ENCODE measurements at places on chromosomes 16 and 17.

DNA sequence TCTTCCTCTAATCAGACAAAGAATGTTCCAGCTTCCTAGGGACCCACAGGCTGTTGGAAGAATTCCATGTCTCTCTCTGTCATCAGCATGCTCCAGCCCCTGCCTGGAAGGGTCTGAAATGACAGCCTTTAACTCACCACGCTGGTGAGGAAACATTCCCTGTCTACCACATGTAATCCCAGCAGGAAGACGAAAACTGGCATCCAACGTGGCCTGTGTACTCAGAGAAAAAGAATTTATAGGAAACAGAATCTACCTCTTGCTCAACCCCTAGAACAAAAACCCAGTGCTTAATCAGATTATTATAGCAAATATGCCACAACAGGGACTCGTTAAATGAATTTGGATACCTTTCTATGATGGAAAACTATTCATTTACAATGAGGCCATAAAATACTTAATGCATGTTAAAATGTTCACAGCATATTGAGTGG, 147.3 kb upstream of the FOXF1 start:
- DNase-seq, result peak; percentile 99

- DNase-seq, result no peak
Observed at GRCh38 chr16:10338426-10338825, 47.4 kb upstream of the ATF7IP2 start.

GRCh38 chr17:63455417-63455816, 9.3 kb upstream of the CYB561 start:
- no peak for DNase-seq

DNA sequence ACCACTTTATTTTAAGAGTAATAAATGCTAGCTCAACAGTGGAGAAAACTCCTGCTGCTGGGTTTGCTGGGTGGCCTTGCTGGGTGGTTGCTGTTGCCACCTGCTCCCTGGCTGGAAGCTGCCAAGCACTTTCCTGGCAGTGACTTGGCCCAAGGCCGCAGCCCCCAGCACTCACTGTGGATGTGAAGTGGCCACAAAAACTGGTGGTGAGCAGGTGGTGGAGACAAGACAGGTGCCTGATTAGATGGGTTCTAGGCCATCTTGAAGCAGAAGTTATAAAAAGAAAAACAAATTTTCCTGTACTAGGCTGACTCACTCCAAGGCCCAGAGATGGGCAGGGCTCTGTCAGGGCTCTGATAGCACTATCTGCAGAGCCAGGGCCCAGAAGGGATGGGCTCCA, 224.7 kb upstream of the NLRP1 start:
- no peak for DNase-seq

- no peak for DNase-seq
Observed at GRCh38 chr16:28155293-28155692, 56.5 kb downstream of the XPO6 start.

- peak; percentile 60 for DNase-seq
Observed at GRCh38 chr17:76421044-76421407, 31.9 kb downstream of the UBE2O start.

GRCh38 chr16:51822471-51822870, 671.4 kb upstream of the SALL1 start:
- DNase-seq, result no peak

DNA sequence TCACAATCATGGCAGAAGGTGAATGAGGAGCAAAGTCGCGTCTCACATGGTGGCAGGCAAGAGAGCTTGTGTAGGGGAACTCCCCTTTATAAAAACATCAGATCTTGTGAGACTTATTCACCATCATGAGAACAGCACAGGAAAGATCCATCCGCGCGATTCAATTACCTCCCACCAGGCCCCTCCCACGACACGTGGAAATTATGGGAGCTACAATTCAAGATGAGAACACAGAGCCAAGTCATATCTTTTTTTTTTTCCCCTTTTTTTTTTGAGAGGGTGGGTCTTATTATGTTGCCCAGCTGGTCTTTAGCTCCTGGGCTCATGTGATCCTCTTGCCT, 60.0 kb downstream of the RPTOR start:
- DNase-seq, result no peak

DNA sequence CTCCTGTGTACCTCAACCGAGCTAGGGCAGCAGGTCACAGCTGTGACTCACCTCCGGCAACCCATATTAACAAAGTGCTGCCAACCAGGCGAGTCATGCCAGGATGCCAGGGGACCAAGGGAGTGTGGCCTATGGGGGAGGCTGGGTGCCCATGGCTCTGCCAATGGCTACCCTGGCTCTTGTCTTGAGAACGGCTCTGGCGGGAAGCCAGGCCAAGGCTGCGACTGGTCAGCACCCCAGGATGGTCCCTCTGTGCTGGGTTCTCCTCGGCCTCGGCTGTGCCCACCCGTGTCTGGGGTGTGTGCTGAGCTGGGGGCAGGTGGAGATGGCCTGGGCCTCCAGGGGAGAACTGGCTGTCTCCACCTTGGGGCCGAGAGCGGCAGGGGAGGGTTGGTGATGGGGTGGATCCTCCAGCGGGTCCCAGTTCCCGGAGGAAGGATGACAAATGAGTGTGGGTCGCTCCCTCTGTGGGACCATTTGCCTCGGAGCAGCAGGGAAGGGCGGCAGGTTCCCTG, 75.8 kb downstream of the MRC2 start:
- DNase-seq, result peak; percentile 59

GRCh38 chr17:77476931-77477805, 336.4 kb downstream of the SEC14L1 start:
- DNase-seq, result peak; percentile 99

DNA sequence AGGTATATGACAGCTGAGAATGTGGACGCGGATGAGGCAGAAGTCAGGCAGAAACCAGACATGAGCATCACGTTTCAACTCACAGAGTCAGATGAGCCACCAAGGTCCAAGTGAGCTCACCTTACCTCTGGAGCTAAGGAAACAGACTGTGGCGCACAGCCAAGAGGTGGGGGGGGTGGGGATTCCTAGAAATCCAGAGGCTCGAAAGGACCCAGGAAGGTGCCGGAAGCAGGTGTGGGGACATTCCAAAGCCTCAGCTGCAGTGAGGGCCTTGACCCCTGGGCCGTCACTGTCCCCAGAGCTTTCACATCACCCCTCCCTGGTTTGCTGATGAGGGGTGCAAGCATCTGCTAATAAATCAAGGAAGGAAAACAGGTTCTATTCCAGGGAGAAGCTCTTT, 29.3 kb upstream of the RCVRN start:
- no peak for DNase-seq

DNA sequence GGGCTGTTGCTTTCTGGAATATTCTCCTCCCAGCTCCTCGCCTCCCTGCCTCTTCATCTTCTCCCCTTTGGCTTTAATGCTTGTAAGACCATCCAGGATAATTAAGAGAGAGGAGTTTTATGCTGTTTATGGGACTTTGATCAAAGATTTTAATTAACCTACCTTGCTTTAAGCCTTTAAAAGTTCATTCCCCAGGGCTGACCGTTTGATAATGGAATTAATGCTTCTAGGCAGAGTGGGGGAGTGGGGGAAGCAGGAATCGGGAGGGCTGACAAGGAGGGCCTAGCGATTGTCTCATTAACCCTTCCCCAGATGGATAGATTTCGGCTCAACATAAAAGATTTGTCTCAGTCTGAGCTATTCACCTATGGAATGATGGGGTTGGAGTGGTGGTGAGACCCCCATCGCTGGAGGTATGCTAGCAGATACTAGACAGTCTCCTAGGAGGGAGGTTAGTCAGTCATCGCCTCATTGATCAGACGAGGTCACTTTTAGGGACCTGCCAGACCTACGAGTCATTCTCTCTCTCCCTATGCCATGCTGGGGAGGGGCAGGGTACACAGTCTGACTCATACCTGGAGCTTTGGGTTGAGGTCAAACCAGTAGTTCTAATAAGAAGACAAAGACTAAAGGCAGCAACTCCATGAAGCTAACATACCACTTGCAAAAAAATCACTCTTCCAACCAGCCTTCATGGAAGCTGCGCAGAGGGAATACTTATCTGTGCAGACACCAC, 236.6 kb upstream of the NLRP1 start:
- peak; percentile 78 for DNase-seq

DNA sequence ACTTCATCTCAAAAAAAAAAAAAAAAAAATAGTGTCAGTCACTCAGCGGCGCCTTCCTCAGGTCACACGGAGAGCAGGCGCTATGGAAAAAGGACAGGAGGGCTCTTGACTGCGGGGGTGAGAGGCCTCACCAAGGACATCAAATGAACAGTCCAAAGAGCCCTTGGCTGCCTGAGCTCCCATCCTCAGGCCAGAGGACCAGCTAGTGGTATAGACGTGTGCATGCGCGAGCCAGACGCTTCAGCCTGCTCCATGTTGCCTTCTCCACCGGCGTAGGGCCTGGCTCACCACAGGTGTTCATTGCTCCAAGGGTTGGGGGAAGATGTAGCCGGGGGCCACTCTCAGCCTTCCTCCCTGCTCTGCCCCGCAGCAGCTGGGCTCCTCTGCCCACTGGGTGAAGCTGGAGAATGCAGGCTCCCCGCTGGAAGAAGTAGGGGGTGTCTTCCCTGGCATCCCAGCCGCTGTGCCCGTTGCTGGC, 65.8 kb upstream of the PLCG2 start:
- no peak for DNase-seq

- DNase-seq, result no peak
Observed at GRCh38 chr16:72620853-72621252, 427.1 kb downstream of the ZFHX3 start.

DNA sequence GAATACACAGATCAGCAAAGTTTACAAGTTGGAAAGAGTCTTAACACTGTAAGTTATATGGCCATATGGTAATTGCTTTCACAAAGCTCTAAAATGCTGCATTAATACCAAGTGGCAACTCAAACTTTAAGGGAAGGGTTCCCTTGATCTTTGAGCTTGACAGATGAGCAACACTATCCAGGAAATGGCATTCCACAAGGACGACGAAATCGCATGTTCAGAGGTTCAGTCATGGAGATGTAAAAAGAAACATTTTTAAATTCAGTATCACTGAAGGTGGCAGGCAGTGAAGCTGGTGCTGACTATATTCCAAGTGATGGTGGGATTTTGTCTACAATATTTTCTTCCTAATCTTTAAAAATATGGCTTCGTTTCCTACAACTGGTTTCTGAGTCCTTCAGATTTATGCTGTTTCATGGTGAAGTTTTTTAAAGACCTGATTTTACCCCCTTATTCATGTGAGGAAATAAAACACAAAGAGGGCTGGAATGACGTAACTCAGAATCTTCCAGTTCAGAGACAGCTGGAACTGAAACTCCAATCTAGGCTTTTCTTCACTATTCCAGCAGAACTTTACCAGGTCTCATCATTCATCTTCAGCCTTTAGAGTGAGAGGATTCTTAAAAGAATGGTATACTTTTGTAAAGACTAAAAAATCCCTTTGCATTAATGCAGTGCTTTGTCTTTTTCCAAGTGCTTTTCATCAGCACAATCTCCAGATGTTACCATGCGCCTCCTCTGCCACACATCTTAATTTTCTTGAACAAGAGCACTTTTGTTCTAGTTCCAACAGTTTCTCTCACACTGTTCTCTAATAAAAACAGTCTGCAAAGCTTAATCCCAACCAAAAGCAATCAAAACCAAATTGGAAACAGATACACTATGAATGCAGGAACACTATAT, 20.2 kb downstream of the CHCT1 start:
- peak; percentile 75 for DNase-seq

DNA sequence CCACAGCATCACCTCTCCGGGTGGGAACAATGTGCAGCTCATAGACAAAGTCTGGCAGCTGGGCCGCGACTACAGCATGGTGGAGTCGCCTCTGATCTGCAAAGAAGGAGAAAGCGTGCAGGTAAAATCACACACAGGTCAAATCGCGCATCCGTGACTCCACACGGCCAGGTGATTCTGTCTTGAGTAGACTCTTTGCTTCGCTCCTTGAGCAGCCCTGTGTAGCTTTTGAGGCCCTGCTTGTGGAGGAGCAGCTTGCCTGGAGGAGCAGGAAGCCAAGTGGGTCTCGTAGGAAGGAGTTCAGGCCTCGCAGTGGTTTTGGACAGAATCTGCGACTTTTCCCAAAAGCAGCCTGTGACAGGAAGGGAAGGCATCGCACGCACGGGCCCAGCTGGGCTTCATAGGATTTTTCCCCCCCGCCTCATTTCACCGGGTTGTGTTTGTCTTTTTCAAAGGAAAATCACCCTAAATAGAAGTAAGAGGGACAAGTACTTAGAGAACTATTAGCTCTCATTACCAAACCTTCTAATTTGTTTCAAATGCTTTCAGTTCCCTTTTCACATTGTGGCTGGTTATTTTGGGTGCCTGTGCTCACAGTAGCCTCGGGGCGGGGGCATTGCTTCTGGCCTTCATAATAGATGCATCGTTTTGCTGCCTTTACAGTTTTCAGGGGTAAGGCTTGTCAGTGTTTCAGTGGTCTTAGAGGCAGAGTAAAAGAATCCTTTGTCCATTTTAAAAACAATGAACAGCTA, 71.5 kb downstream of the SEC14L1 start:
- no peak for DNase-seq

DNA sequence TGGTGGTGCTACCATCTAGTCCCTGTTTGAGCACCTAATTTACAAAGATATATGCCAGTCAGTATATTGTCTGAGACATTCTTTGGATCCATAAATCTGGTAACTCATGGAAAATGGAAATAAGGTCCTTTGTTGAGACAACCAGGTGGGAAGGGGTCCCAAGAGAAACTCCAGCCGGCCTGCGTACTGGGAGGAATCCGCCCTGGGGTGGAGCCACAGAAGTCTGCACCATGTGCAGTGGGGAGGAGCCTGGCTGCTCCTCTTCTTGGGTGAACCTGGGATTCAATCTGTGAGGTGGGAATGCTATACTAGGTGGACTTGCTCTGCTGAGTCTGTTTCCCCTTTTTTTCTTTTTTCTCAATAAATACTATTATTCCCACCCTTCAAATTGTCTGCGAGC, 339.2 kb upstream of the TNRC6C start:
- no peak for DNase-seq

- DNase-seq, result peak; percentile 96
Observed at GRCh38 chr17:72715906-72716572, 376.4 kb downstream of the SLC39A11 start.

DNA sequence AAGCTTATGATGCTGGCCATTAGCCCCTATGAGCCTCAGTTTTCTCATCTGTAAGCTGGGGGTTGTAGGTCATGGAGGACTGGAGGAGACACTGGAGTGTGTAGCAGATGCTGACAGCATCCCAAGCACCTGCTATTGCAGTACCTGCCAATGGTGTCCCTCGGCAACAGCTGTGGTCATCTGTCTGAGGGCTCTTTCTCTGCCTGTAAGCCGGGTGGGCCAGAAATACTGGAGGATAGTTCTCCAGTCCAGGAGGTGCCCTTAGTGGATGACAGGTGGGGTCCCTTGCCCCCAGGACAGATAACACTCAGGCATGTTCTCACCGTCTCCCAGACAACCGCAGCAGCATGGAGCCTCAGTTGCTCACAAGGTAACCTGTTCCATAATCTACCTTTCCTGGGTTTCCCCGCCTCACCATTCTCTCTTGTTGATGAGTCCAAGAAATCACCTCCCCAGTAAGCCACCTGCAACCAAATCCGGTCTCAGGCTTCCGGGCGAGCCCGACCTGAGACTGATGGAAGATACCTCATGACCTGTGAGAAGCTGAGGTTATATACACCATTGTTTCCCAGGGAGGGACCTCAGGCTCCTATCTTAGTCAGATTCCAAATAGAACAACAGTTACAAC, 23.8 kb downstream of the NLRP1 start:
- DNase-seq, result no peak

GRCh38 chr17:80826955-80827645, 164.5 kb upstream of the CHMP6 start:
- peak; percentile 95 for DNase-seq

Data from fibroblast of skin of right biceps (primary cell).